ENCODE measurements at places on chromosomes 5 and 9.
A peak's percentile ranks its signal among the peaks of the same experiment; 100 is the strongest.

DNA sequence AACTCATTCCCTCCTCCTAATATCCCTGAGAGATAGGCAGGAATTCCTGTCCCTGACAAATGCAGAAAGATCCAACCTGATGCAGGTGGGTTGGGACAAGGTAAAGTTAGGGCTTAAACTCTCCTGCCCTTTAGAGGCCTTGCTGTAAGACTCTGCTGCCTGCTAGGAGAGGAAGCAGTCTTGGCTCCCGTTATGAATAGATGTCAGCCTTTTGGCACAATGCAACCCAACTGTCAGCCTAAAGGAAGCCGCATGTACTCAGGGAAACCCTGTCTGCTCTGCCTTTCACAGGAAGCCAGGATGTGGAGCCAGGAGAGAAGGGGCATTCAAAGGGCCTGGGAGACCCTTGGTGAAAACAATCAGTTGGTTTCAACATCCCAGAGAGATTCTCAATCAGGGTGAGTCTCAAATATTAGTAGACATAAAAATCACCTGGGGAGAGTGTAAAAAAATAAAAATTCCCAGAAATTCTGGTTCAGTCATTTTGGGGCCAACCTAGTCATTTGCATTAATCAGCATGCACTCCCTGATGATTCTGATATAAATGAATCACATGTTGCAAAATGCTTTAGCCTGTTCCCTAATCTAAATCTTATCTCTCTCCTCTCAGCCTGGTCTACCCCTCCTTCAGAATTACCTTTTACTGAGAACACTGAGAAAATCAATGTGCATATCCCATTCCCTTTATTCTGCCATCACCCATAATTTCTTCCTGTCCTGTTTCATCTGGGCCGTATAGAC is 136.2 kb upstream of the TRIM32 start:
- peaks cover 3% of the 10 kb centered on the region for H3K4me1 ChIP-seq
- H3K36me3 ChIP-seq: no peaks in the 10 kb centered on the region
- DNase-seq: no peak
- H3K4me3 ChIP-seq: no peak overlapping the region
- H3K27me3 ChIP-seq: no peaks in the 10 kb centered on the region
- H3K27ac ChIP-seq: no peak overlapping the region

GRCh38 chr5:78896132-78896531 is 89.0 kb downstream of the ARSB start:
- H3K27ac ChIP-seq: no peak overlapping the region
- no peaks in the 10 kb centered on the region for H3K27me3 ChIP-seq
- peaks cover 6% of the 10 kb centered on the region for H3K4me1 ChIP-seq
- DNase-seq: no peak
- no peaks in the 10 kb centered on the region for H3K36me3 ChIP-seq
- H3K4me3 ChIP-seq: no peak overlapping the region

GRCh38 chr5:56110646-56111403 is 116.1 kb upstream of the IL6ST start:
- no peaks in the 10 kb centered on the region for H3K36me3 ChIP-seq
- no peak overlapping the region for H3K4me3 ChIP-seq
- H3K27ac ChIP-seq: no peak overlapping the region

DNA sequence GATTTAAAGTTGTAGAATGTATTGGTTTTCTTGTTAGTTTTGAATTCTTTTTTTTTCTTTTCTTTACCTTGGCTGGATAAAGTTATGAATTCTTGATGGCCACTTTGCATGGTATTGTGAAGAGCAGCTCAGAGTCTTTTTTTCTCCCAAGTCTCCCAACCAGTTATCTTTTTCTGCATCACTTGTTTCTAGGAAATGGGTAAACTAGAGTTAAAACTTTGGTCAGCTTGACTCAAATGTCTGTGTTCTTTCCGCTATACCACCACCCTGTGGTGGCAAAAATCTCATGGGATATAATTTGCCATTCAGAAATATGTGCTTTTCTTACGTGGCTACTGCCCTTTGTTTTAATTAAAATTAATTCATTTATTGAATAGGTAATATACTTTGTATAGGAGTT is 113.2 kb downstream of the UNC13B start:
- no peak overlapping the region for H3K4me3 ChIP-seq
- no peaks in the 10 kb centered on the region for H3K27me3 ChIP-seq
- DNase-seq: no peak
- no peaks in the 10 kb centered on the region for H3K36me3 ChIP-seq

- H3K36me3 ChIP-seq: no peaks in the 10 kb centered on the region
- H3K27ac ChIP-seq: no peak overlapping the region
- H3K4me1 ChIP-seq: no peaks in the 10 kb centered on the region
- no peak for DNase-seq
Observed at GRCh38 chr5:72046106-72046505, 61.2 kb upstream of the MAP1B start.

DNA sequence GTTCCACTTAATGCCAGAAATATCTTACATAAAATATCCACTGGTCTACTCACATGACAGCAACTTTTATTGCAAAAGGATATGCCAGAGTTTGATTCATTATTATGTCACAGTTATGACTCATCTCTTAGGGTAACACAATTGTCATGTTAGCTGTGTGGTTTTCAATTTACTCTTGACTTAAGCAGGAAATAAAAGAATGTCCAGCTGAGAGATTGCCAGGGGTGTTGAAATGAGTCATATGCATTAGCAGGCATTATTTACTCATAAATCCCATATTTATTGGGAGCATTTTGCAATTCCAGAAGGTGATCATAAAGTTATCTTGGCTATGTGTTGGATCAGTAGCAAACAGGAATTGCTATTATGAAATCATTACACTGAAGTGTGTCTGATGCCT is 1164.6 kb upstream of the CDH18 start:
- no peak overlapping the region for H3K4me3 ChIP-seq
- H3K36me3 ChIP-seq: no peaks in the 10 kb centered on the region
- no peak for DNase-seq
- H3K27me3 ChIP-seq: no peaks in the 10 kb centered on the region

GRCh38 chr9:72539824-72540347 is 18.5 kb downstream of the TMC1 start:
- no peak overlapping the region for H3K4me3 ChIP-seq
- peak overlapping the region; percentile 55 for H3K27ac ChIP-seq
- DNase-seq: no peak
- no peaks in the 10 kb centered on the region for H3K27me3 ChIP-seq
- no peaks in the 10 kb centered on the region for H3K4me1 ChIP-seq

- H3K4me3 ChIP-seq: no peak overlapping the region
- peaks cover 52% of the 10 kb centered on the region for H3K4me1 ChIP-seq
- H3K36me3 ChIP-seq: no peaks in the 10 kb centered on the region
- no peak overlapping the region for H3K27ac ChIP-seq
Observed at GRCh38 chr5:141611289-141611688, 7.5 kb downstream of the DIAPH1 start.

DNA sequence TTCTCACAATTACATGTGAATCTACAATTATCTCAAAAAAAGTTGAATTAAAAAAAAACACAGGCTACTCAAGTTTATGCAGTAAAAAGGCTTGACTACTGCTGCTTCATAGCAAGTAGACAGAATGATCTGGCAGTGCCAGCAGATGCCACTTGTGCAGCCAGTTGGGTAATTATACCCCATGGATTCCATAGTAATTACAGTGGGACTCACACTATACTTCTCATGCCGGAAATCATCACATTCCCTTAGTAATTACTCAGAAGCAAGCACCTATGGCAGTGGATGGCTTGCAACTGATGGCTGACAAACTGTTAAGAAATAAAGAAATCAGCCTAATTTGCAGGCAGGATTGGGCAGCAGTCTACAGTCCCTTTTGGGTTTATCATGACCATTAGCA is 463.2 kb upstream of the KLF4 start:
- H3K4me1 ChIP-seq: no peaks in the 10 kb centered on the region
- no peak overlapping the region for H3K27ac ChIP-seq
- DNase-seq: no peak
- H3K4me3 ChIP-seq: no peak overlapping the region
- H3K36me3 ChIP-seq: no peaks in the 10 kb centered on the region

GRCh38 chr5:83077662-83078261 is 415 bp downstream of the XRCC4 start:
- no peak for DNase-seq
- H3K27ac ChIP-seq: peak overlapping the region; percentile 91
- no peaks in the 10 kb centered on the region for H3K36me3 ChIP-seq

DNA sequence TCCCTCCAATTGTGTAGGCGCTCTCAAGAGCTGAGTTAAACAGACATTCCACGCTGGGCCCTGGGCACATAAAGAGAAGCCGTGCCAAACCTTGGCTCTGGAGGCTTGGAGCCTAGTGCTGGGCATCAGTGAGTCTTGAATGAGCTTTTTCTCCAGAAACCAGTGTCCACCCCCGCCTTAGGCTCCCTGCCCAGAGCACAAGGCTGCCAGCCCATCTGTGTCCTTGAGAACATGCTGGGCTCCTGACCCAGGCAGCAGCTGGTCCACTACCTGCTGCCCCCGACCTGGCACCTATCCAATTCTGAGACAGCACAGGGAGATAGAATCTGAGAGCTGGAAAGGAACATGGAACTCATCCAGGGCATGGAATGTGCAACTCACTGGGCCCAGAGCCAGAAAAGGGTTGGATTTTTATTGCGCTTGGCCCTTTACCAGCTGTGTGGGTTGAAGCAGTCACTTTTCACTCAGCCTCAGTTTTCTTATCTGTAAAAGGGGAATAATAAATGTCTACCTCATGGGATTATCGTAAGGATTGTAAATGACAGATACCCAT is 92.4 kb upstream of the CPLX2 start:
- no peaks in the 10 kb centered on the region for H3K36me3 ChIP-seq
- no peaks in the 10 kb centered on the region for H3K4me1 ChIP-seq
- H3K27ac ChIP-seq: no peak overlapping the region

- no peaks in the 10 kb centered on the region for H3K36me3 ChIP-seq
- no peak overlapping the region for H3K27ac ChIP-seq
Observed at GRCh38 chr9:114855488-114855887, 49.6 kb upstream of the TNFSF15 start.

- H3K27ac ChIP-seq: peak overlapping the region; percentile 80
- DNase-seq: no peak
- no peaks in the 10 kb centered on the region for H3K27me3 ChIP-seq
Observed at GRCh38 chr9:5509573-5509972, 758 bp upstream of the PDCD1LG2 start.

DNA sequence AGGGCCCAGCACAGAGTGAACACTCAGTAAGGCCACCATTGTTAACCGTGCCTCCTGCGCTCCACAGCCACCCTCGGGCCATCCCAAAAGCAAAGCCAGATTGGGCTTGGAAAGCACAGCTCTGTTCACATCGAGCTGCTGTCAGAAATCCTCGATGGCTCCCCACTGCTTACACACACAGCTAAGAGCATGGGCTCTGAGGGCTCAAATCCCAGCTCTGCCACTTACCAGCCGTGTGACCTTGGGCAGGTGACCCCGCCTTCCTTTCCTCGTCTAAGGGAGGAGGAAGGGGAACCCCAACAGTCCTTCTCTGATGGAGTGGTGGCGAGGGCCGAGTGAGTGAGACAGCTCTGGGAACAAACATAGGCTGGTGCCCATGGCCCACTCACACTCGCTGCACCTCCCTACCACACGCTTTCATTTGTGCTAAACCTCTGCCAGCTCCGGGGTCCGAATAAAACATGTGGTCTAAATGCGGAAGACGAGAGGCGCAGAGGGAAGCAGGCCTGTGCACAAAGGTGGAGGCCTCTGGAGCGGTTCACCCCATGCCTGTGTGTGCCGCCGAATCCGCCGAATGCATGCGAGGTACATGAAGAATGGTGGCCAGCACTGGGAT is 139.3 kb downstream of the PAX5 start:
- no peak for DNase-seq
- H3K27ac ChIP-seq: no peak overlapping the region
- H3K4me1 ChIP-seq: no peaks in the 10 kb centered on the region
- no peak overlapping the region for H3K4me3 ChIP-seq
- no peaks in the 10 kb centered on the region for H3K27me3 ChIP-seq

DNA sequence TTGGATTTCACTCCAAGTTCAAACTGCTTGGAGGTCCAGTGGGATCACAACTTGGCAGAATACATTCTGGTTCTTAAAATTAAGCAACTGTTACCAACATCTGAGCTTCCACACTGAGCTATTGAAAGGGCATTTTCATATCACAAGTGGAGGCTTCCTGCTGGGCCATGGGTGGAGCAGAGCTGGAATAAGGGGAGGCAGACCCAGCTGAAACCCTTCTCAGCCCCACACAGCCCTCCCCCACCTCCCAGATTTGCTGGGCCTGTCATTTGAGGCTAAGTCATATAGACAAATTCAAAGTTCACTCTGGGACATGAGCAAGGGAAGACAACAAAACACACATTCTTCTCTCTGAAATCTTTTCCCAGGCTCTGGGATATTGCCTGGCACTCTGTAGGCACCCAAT is 79.9 kb downstream of the ACTL7B start:
- no peak for DNase-seq
- no peaks in the 10 kb centered on the region for H3K36me3 ChIP-seq
- H3K4me1 ChIP-seq: peaks cover 4% of the 10 kb centered on the region
- H3K4me3 ChIP-seq: no peak overlapping the region

DNA sequence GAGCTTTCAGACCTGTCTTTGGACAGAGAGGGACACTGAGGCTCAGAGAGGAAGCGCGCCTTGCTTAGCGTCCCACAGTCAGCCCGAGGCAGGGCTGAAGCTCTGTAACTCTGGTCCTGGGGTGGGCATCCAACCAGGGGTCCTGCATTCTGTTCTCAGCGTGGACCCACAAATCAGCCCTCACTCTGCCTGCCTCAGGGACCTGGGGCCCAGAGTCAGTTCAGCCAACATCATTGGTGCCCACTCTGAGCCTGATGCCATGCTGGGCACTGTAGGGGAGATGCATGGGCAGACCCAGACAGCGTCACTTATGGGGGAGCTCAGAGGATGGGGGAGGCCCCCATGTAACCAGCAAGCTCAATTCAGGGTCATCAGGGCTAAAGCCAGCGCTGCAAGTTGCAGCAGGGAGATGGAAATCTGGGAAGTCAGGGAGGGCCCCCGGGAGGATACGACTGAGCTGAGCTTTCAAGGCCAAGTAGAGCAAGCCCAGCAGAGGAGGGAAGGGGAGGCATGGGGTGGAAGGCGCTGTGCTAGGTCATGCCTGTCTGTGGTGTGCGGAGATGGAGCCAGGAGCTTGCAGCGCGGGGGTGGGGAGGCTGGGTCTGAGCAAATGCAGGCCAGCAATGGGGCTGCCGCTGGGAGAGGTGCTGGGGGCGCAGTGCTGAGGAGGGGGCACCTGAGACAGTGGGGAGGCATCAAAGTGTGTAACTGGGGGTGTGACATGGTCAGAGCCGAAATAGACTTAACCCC is 21.1 kb downstream of the CORO2A start:
- H3K36me3 ChIP-seq: no peaks in the 10 kb centered on the region
- no peak for DNase-seq
- no peak overlapping the region for H3K27ac ChIP-seq
- H3K27me3 ChIP-seq: no peaks in the 10 kb centered on the region

DNA sequence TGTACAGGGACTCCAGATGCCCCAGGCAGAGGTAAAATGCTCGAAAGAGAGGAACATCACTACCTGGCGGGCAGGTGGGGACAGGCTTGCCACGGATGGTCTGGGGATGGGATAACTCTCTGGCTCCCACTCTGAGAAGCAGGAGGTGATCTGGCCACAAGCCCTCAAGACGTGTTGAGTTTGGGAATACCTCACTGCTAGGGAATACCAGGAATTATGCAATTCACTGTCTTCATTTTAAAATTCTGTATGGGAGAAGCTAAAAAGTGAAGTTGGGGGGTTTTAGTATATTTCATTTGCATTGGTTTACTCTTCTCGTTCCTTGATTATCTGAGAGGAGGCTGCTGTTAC is 510.4 kb downstream of the CCDC171 start:
- H3K4me3 ChIP-seq: no peak overlapping the region
- H3K27ac ChIP-seq: no peak overlapping the region
- H3K27me3 ChIP-seq: no peaks in the 10 kb centered on the region
- H3K36me3 ChIP-seq: no peaks in the 10 kb centered on the region
